ENCODE measurements at places on chromosomes 12 and 14. TPM values are rescaled to one million over a fixed set of nuclear protein-coding genes. Genes with fewer than 3 reads are reported as not detected.

- H3K27ac ChIP-seq = no peak overlapping the region
- H3K36me3 ChIP-seq = no peaks in the 10 kb centered on the region
- H3K4me1 ChIP-seq = no peaks in the 10 kb centered on the region
- H3K27me3 ChIP-seq = no peaks in the 10 kb centered on the region
- no peak for DNase-seq
Observed at GRCh38 chr14:53696217-53696965, 260.2 kb downstream of the BMP4 start.

GRCh38 chr12:57810450-57810849, 8.1 kb downstream of the AVIL start:
- peaks cover 76% of the 10 kb centered on the region for H3K36me3 ChIP-seq
- no peaks in the 10 kb centered on the region for H3K27me3 ChIP-seq
- DNase-seq = no peak
- H3K4me3 ChIP-seq = no peak overlapping the region
- H3K4me1 ChIP-seq = peaks cover 22% of the 10 kb centered on the region
- H3K27ac ChIP-seq = no peak overlapping the region

DNA sequence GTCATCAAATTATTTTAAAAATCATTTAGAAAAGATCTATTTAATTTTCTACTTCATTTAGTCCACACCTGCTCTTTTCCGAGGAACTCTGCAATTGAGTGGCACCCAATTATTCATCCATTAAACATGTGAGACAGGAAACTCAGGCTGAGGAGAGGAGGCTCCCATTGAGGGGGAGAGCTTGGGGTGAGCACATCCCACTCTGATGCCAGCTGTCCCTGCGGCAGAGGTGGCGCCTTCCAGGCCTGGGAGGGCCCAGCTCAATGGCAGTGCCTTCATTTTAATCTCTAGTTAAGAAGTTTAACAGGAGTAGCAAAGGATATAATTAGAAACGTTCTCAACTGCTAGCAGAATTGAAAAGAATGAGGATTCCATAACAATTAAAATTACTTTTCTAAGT, 92.0 kb downstream of the ITPR2 start:
- no peak overlapping the region for H3K4me3 ChIP-seq
- DNase-seq = no peak
- no peaks in the 10 kb centered on the region for H3K27me3 ChIP-seq
- peaks cover 13% of the 10 kb centered on the region for H3K4me1 ChIP-seq

GRCh38 chr12:16955083-16955657, 349.2 kb upstream of the LMO3 start:
- no peak for DNase-seq
- H3K4me3 ChIP-seq = no peak overlapping the region
- no peak overlapping the region for H3K27ac ChIP-seq
- H3K36me3 ChIP-seq = no peaks in the 10 kb centered on the region
- H3K4me1 ChIP-seq = no peaks in the 10 kb centered on the region
- H3K27me3 ChIP-seq = no peaks in the 10 kb centered on the region

DDN gene
- total RNA-seq = 0.19 TPM

- DNase-seq = no peak
- H3K4me3 ChIP-seq = no peak overlapping the region
- H3K36me3 ChIP-seq = no peaks in the 10 kb centered on the region
- H3K4me1 ChIP-seq = no peaks in the 10 kb centered on the region
- H3K27me3 ChIP-seq = no peaks in the 10 kb centered on the region
Observed at GRCh38 chr14:104049576-104050240, 35.8 kb upstream of the ASPG start.

GRCh38 chr14:31265701-31266398, 58.3 kb upstream of the HECTD1 start:
- peaks cover 27% of the 10 kb centered on the region for H3K4me1 ChIP-seq
- H3K36me3 ChIP-seq = no peaks in the 10 kb centered on the region

GRIN2B gene
- 0.19 TPM for total RNA-seq

- H3K27ac ChIP-seq = no peak overlapping the region
- peak overlapping the region; percentile 61 for H3K4me3 ChIP-seq
- no peaks in the 10 kb centered on the region for H3K36me3 ChIP-seq
- DNase-seq = no peak
- no peaks in the 10 kb centered on the region for H3K27me3 ChIP-seq
Observed at GRCh38 chr14:38208618-38209562, 1.2 kb downstream of the SSTR1 start.

DNA sequence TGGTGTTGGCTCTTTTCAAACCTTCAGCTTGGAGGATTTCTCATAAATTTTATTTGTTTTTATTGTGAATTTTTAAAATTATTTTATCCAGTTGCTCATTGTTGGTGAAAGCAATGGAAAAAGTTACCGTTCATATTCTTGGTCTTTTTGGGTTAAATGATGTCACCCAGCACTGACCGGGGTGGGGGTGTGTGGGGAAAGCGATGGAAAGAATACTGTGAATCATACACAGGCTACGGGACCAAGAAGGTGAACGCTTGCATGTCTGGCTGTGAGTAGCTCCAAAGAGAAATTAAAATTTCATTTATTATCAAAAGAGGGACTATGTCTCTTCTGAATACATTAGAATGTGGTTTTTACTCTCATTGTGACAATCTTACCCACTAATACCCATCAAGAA, 430.1 kb downstream of the AEBP2 start:
- DNase-seq = no peak
- no peaks in the 10 kb centered on the region for H3K36me3 ChIP-seq
- H3K27me3 ChIP-seq = no peaks in the 10 kb centered on the region
- no peak overlapping the region for H3K4me3 ChIP-seq
- H3K4me1 ChIP-seq = no peaks in the 10 kb centered on the region

DNA sequence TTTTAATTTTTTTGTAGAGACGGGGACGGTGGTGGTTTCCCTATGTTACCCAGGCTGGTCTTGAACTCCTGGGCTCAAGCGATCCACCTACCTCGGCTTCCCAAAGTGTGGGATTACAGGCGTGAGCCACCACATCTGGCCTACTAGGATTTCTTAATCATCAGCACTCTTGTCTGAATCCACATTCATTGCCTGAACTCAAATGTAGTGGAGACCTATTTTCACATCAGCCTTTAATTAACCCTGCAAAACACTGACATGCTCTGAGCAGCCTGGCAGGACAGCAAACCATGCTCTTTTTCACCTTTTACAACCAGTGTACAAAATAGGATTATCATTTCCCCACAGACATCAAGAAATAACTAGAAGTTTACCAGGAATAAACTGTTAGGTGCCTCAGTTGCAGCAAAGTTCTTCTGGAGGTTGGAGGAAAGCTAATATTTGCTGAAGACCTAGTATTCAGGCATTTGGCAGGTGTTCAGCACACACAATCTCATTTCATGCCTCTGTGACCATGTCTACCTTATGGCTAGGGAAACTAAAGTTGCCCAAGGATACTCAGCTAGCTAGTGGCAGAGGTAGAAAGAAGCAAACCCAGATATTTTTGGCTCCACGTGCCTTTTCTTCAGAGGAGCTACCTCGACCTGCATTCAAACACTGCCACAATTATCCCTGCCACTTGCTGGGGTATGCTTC, 37.7 kb downstream of the CFL2 start:
- H3K27ac ChIP-seq = no peak overlapping the region
- no peaks in the 10 kb centered on the region for H3K4me1 ChIP-seq
- H3K4me3 ChIP-seq = no peak overlapping the region

DNA sequence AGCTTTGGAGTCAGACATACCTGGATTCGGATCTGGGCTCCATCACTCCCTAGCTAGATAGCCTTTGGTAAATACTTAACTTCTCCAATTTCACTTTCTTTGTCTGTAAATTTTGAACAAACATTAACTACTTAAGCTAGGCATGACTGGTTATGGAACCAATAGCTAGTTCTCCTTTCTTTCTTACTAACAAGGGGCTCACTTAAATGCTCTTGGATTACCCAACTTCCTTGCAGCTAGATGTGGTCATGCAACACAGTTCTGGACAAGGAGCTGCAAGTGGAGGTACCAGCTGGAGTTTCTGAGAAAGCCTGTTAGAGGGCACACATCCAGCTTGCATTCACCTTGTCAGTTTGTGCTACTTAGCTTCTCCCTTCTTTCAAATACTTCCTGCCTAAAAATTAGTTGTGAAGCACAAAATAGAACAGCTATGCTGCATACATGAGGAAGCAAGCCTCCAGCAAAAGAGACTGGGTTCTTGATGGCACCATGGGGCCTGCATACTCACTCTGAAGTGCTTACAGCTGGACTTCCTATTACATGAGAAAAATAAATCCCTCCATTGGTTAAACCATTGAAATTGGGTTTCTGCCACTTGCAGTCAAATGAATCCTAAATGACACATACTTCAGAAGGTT, 210.1 kb upstream of the EEA1 start:
- H3K27ac ChIP-seq = no peak overlapping the region
- no peak for DNase-seq
- H3K27me3 ChIP-seq = no peaks in the 10 kb centered on the region

GRCh38 chr14:73100334-73100733, 36.0 kb upstream of the PSEN1 start:
- no peak overlapping the region for H3K4me3 ChIP-seq
- DNase-seq = no peak
- no peaks in the 10 kb centered on the region for H3K4me1 ChIP-seq

DNA sequence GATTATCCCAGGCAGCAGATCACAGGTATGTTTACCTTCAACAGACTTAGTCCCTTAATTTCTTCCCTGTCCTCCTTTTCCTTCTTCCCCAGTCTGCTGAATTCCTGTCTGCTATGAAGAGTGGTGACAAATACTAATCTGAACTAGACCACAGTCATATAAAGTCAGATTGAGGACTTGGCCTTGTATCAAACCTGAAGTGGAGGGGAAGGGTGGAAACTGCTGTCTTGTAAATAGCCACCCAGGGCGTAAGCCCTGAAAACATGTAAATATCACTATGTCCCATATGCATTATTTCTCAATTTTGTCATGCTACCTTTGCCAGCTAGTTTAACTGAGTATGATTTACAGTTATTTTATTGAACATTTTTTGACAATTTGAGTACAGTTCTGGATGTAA, 368.0 kb downstream of the CCDC91 start:
- H3K27ac ChIP-seq = no peak overlapping the region
- DNase-seq = no peak
- H3K4me3 ChIP-seq = no peak overlapping the region

SERPINA5 gene
- 0.12 TPM for total RNA-seq

DNA sequence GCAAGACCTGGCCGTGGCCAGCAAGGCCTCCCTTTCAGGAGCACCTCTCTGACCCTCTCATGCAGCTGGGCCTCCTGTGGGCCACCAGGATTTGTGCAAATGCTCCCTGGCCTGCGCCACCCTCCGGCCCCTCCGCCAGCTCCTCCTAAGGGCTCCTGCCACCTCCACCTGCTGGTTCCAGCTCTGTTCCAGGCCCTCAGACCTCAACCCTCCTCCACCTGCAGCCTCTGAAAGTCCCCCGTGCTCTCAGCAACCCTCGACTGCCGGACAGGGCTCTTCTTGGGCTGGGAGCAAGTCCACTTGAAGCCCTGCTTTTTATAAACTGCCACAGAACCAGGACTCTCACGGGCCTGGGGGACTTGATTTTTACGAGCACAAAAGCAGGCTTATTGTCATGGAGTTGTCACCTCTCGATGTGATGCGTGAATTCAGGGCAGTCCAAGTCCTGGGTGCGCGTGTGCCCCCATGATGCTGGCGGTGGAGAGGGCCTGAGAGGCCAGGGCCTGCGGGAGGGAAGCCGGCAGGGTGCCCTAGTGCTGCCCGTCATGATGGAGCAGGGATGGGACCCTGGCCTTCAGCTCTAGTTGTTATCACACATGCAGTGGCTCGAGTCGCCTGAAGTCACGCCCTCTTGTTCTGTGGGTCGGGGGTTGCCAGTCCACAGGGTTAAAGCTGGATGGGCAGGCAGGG, 9.1 kb downstream of the TEDC1 start:
- H3K36me3 ChIP-seq = peaks cover 12% of the 10 kb centered on the region
- H3K27ac ChIP-seq = no peak overlapping the region
- H3K4me3 ChIP-seq = no peak overlapping the region
- H3K27me3 ChIP-seq = no peaks in the 10 kb centered on the region

DNA sequence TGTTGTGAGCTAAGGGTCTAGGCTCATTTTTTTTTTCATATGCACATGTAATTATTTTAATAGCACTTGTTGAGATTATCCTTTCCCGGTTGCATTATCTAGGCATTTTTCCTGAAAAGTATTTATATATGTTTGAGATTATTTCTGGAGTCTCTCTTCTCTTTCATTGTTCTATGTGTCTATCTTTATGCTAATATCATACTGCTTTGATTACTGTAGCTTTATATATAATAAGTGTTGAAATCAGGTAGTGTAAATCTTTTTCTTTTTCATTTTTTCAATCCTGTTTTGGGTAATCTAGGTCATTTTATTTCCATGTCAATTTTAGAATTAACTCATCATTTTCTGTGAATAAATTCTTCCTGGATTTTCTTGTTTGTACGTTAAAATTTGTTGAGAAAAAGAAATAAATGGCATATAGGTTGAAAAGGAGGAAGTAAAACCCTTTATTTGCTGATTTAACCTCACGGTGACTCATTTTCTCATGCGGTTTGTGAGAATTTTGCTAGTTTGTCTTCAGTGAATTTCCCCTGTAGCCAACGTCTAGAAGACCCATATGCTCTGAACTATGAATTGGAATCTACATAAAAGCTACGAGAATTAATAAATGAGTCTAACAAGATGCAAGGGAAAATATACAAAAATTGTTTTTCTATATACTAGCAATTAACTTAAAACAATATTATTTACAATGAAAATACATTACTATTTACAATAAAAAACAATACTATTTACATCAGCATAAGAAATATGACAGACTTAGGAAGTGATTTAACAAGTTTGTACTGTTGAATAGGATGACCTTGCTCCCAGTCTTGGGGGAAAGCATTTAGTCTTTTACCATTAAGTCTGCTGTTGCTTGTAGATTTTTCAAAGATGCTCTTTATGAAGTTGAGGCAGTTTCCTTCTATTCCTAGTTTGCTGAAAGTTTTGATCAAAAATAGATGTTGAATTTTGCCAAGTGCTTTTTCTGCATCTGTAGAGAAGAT, 105.0 kb downstream of the SNAPC1 start:
- H3K36me3 ChIP-seq = no peaks in the 10 kb centered on the region
- DNase-seq = no peak
- no peaks in the 10 kb centered on the region for H3K27me3 ChIP-seq
- H3K4me3 ChIP-seq = no peak overlapping the region
- H3K4me1 ChIP-seq = no peaks in the 10 kb centered on the region

ETV6 gene
- total RNA-seq = 15.8 TPM

GRCh38 chr12:14443531-14443930, 78.0 kb downstream of the ATF7IP start:
- no peak overlapping the region for H3K4me3 ChIP-seq
- H3K4me1 ChIP-seq = no peaks in the 10 kb centered on the region
- peaks cover 88% of the 10 kb centered on the region for H3K36me3 ChIP-seq
- H3K27ac ChIP-seq = peak overlapping the region; percentile 56

DNA sequence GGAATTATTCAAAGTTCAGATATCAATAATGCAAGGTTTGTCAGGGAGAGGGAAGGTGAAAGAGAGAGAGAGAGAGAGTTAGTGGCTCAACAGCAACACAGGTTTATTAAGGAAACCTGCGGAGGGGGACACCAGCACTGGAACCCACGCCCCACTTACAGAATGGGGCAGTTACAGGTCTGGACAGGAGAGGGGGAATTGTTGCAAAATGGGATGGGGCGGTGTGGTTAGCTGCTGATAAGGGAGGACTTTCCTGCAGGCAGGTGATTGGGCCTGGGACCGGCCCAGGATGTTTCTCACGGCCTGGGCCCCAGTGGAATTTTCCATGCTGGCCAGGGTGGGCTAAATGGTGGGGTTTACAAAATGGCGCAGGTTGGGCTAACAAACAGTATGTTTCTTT, 278.2 kb upstream of the SLC16A7 start:
- no peak overlapping the region for H3K27ac ChIP-seq
- H3K4me1 ChIP-seq = no peaks in the 10 kb centered on the region
- no peak overlapping the region for H3K4me3 ChIP-seq
- DNase-seq = no peak
- H3K36me3 ChIP-seq = no peaks in the 10 kb centered on the region
